ENCODE measurements at places on chromosomes 4 and X. TPM values are rescaled to one million over a fixed set of nuclear protein-coding genes. Genes with fewer than 3 reads are reported as not detected.

Gene ASB9
- total RNA-seq: not detected

DNA sequence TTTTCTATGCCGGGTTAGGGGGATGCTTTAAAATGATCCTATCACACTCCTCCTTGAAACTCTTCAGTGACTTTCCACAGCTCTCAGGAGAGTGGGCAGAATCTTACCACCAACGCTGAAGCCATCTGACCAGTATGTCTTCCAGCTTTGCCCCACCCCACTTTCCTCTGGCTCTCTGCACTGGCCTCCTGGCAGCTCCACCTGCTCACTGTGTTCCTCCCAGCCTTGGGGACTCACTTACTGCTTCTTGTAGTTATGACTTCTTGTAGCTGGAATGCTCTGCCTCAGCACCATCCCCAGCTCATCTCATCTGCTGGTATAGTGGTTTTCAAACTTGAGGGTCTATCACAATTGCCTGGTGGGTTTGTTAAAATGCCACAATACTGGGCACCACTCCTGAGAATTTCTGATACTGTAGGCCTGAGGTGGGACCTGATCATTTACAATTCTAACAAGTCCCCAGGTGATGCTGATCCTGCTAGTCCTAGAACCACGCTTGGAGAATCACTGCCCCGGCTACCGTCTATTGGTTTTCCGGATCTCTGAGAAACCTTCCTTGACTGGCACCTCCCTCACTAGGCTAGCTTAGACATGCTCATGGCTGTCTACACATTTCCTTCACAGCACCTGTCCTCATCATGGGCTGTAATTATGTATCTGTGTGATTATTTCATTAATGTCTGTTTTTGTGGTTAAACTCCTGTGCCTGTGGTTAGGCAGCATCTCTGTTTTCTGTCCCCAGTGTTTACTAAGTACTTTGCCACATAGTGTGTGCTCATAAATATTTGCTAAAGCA, 152.2 kb downstream of the MGST2 start:
- H3K27me3 ChIP-seq: peaks cover 2% of the 10 kb centered on the region
- no peaks in the 10 kb centered on the region for H3K36me3 ChIP-seq
- H3K4me3 ChIP-seq: no peak overlapping the region
- H3K27ac ChIP-seq: no peak overlapping the region
- no peaks in the 10 kb centered on the region for H3K4me1 ChIP-seq
- no peak for DNase-seq

DNA sequence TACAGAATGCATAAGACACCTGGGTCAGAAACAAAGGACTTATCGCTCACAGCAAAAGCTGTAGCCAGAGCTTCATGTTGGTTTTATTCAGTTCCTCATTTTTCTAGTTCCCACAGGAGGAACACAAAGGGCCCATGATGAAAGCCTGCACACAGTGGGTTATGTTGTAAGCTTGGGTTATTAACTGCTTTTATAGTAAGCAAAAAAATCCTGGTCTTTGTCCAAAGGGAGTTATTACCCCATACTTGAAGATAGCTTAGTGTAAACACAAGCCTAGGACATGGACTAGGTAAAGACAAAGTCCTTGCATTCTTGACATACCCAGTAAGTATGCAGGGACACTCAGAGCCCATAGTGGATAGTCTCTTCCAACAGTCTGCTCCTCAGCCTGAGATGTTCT, 11.7 kb downstream of the BBS12 start:
- H3K4me1 ChIP-seq: no peaks in the 10 kb centered on the region
- H3K27me3 ChIP-seq: peaks cover 4% of the 10 kb centered on the region
- no peak for DNase-seq
- no peak overlapping the region for H3K4me3 ChIP-seq
- H3K36me3 ChIP-seq: peaks cover 12% of the 10 kb centered on the region
- no peak overlapping the region for H3K27ac ChIP-seq

- no peaks in the 10 kb centered on the region for H3K36me3 ChIP-seq
- no peaks in the 10 kb centered on the region for H3K4me1 ChIP-seq
- no peaks in the 10 kb centered on the region for H3K27me3 ChIP-seq
- no peak for DNase-seq
- H3K27ac ChIP-seq: no peak overlapping the region
- H3K4me3 ChIP-seq: no peak overlapping the region
These were observed 89.3 kb upstream of the NEIL3 start for GRCh38 chr4:177220376-177220775.

DNA sequence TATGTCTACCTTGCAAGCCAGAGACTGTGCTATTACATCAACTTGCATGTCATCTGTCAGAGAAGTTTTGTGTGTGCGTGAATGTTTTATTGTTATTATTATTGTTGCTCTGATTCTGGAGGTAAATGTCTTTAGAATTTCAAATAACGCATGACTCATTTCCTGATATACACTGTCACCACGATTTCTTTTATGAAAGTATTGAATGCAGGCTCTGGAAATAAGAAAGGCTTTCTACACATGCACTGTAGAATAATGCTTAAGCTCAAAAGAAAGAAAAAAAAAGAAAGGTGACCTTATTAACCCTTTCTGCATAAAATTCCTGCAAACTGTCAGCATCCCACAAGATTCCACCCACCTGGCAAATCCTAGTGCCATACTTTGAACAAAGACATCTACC, 632.9 kb downstream of the ZNF674 start:
- H3K27ac ChIP-seq: no peak overlapping the region
- DNase-seq: no peak
- no peak overlapping the region for H3K4me3 ChIP-seq
- H3K27me3 ChIP-seq: no peaks in the 10 kb centered on the region
- H3K36me3 ChIP-seq: no peaks in the 10 kb centered on the region
